ENCODE measurements at places on chromosomes 6 and 20. TPM values are rescaled to one million over a fixed set of nuclear protein-coding genes. Genes with fewer than 3 reads are reported as not detected.

The ZNF512B gene
- 4.6 TPM for polyA plus RNA-seq

The MAS1 gene
- polyA plus RNA-seq: not detected

The TMEM217 gene
- 0.29 TPM for polyA plus RNA-seq

The MAFB gene
- polyA plus RNA-seq: 3.8 TPM

The SLC13A3 gene
- 0.61 TPM for polyA plus RNA-seq

The FAM83D gene
- polyA plus RNA-seq: 0.15 TPM

The DNAH8 gene
- polyA plus RNA-seq: not detected

The AVP gene
- not detected for polyA plus RNA-seq

The RIMS1 gene
- not detected for polyA plus RNA-seq

The GPLD1 gene
- 0.07 TPM for polyA plus RNA-seq

The CGA gene
- not detected for polyA plus RNA-seq

The EDN1 gene
- 7.8 TPM for polyA plus RNA-seq

The ENTPD6 gene
- polyA plus RNA-seq: 161 TPM

The PSORS1C2 gene
- polyA plus RNA-seq: not detected

The WDR46 gene
- polyA plus RNA-seq: 40.6 TPM

The CCN6 gene
- polyA plus RNA-seq: not detected

The SUMO4 gene
- polyA plus RNA-seq: 0.06 TPM

The PNLDC1 gene
- 0.09 TPM for polyA plus RNA-seq

The ALDH5A1 gene
- 4.4 TPM for polyA plus RNA-seq

The NKX2-2 gene
- polyA plus RNA-seq: not detected

The PROKR2 gene
- polyA plus RNA-seq: not detected

The ADGB gene
- not detected for polyA plus RNA-seq

The SLC22A16 gene
- polyA plus RNA-seq: 0.09 TPM

The COL9A1 gene
- polyA plus RNA-seq: 0.51 TPM

The FRK gene
- 0.61 TPM for polyA plus RNA-seq

The BMP5 gene
- polyA plus RNA-seq: 2.9 TPM

The PRDM13 gene
- not detected for polyA plus RNA-seq

The MMP24 gene
- polyA plus RNA-seq: 0.09 TPM

The CLPSL2 gene
- polyA plus RNA-seq: not detected

The C6orf52 gene
- 0.80 TPM for polyA plus RNA-seq

The DLGAP4 gene
- polyA plus RNA-seq: 34.0 TPM

The BPIFB4 gene
- not detected for polyA plus RNA-seq

The EDN3 gene
- polyA plus RNA-seq: not detected

The PFDN4 gene
- polyA plus RNA-seq: 56.3 TPM

The SEMG2 gene
- not detected for polyA plus RNA-seq

The ZNF165 gene
- polyA plus RNA-seq: 0.51 TPM

The IL17F gene
- not detected for polyA plus RNA-seq

The SAMD5 gene
- polyA plus RNA-seq: 0.30 TPM

The UBE2C gene
- polyA plus RNA-seq: 0.54 TPM

The MYCT1 gene
- 21.0 TPM for polyA plus RNA-seq

The PACRG gene
- polyA plus RNA-seq: 2.1 TPM

The MACROD2 gene
- polyA plus RNA-seq: 1.5 TPM

The CENPQ gene
- polyA plus RNA-seq: 6.5 TPM

The MDFI gene
- polyA plus RNA-seq: 4.4 TPM

The OR2H1 gene
- not detected for polyA plus RNA-seq

The NR2E1 gene
- not detected for polyA plus RNA-seq

The BTNL2 gene
- polyA plus RNA-seq: not detected
